ENCODE measurements at places on chromosomes 7 and 10.

DNA sequence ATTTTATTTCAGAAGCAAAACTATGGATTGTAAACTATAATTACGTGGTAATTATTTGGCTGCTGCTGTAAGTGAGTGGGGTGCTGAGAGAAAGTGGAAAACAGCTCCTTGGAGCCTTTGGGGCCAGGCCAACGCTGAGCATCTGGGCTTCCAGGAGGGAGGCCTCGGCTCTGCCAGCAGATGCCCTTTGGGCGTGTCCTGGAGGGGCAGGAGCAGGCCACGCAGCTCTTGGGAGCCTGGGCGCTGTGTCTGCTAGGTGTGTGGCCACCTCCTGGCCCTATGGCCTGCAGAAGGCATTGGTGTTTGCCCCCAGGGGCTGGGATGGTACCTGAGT, 423.3 kb downstream of the GLRX3 start:
- DNase-seq = no peak

- DNase-seq = no peak
These were observed 972.8 kb downstream of the ANKRD7 start for GRCh38 chr7:119197172-119197876.

GRCh38 chr10:132129431-132129830, 57.3 kb upstream of the DPYSL4 start:
- no peak for DNase-seq

GRCh38 chr10:19819419-19820033, 3.3 kb downstream of the PLXDC2 start:
- DNase-seq = no peak

- no peak for DNase-seq
These were observed 185.6 kb downstream of the PLXNA4 start for GRCh38 chr7:132390705-132391104.

GRCh38 chr10:49762566-49762877, 399 bp upstream of the OGDHL start:
- DNase-seq = no peak

DNA sequence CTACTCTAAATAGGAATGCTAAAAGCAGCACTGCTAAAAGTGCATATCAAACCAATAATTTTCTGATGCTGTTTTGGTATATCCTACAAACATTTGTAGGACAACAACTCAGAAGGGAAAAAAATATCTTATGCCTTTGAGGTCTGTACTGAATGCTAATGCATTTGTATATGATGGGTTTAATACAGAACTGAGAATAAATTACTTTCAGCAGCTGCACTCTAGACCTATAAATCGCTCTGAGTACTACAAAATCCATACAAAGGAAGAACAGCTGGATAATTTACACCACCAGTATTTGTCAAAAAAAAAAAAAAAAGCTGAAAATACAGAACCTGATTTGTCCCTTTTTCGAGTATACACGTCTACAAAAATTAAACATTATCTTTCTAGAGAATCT, 344.0 kb downstream of the LRRTM3 start:
- no peak for DNase-seq

Data from cortex of kidney (tissue), 1 donor.